T-helper 9 cell (primary cell): ENCODE measurements at places on chromosomes 7 and 10.

DNA sequence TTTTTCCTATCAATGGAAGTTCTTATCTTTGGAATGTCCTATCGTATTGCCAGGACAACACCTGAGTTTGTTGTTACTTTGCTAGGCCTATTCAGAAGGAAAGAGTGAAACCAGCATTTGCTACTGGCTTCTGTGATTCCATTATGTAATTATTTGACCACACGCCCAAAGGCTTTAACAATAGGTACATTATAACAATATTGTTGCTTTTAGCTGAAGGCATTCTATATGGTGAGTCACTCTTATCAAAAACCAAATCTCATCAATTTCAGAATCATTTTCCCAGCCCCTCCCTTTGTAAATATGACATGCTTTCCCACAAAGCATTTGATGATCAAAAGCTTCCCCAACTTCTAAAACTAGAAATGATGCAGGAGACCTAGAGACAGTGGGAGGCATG, 294.4 kb upstream of the NEBL start:
- DNase-seq: no peak

GRCh38 chr10:94459385-94459784, 57.0 kb downstream of the TBC1D12 start:
- no peak for DNase-seq

- DNase-seq: no peak
Measured at GRCh38 chr7:33727315-33727714, 178.0 kb upstream of the BMPER start.

DNA sequence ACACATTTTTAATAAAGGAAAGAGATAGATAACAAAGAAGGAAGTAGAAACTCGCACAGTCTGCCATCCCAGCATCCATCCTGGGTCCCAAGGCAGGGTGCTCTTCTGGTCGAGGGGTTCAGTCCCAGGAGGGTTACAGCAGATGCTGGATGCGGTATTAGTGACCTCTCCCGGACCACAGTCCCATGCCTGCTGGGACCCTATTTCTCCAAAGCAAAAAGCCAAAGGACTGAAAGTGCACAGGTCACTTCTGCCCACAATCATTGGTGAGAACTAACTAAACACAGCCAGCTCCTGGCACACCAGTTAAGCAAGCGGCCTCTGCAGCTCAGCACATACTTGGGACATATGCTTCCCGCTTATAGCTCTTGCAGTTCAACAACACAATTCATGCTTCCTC, 96.1 kb upstream of the HABP2 start:
- no peak for DNase-seq

- DNase-seq: no peak
Measured at GRCh38 chr10:89637113-89637512, 7.9 kb downstream of the PANK1 start.

GRCh38 chr10:83078160-83078559, 1061.1 kb upstream of the GHITM start:
- no peak for DNase-seq

DNA sequence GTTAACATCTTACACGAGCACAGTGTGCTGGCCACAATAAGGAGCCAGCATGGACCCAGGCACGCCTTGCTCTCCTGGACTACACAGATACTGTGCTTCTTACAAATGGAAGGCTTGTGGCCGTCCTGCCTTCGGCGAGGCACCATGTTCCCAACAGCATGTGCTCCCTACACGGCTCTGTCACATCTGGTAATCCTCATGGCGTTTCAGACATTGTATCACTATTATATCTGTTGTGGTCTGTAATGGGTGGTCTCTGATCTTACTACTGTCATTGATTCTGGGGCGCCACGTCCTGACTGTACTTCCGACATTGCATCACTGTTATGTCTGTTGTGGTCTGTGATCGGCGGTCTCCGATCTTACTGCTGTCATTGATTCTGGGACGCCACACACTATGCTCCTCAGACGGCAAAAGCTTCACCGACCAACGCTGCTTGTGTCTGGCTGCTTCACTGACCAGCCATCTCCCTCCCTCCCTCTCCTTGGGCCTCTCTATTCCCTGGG, 195.4 kb downstream of the MAD1L1 start:
- no peak for DNase-seq

DNA sequence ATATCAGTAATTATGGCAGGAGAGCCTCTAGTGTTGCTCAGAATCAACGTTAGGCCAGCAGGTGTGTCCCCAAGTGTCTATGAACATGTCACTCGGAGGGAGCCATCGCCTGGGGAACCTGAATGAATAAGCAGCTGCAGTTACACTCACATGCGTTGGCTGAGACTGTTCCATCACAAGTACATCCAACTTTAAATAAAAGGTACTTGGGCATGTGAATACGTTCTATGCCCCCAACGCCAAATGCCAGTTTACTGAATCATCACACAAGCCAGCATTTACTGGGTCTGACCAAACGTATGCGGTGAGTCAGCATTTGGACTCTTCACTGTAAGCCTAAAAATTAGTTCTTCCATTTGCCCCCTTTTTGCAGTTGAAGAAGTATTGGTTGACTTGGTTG, 207.6 kb upstream of the PLXNA4 start:
- no peak for DNase-seq

- DNase-seq: no peak
Measured at GRCh38 chr7:82154728-82155127, 288.8 kb downstream of the CACNA2D1 start.

GRCh38 chr10:132685101-132685891, 100.7 kb downstream of the NKX6-2 start:
- DNase-seq: no peak

DNA sequence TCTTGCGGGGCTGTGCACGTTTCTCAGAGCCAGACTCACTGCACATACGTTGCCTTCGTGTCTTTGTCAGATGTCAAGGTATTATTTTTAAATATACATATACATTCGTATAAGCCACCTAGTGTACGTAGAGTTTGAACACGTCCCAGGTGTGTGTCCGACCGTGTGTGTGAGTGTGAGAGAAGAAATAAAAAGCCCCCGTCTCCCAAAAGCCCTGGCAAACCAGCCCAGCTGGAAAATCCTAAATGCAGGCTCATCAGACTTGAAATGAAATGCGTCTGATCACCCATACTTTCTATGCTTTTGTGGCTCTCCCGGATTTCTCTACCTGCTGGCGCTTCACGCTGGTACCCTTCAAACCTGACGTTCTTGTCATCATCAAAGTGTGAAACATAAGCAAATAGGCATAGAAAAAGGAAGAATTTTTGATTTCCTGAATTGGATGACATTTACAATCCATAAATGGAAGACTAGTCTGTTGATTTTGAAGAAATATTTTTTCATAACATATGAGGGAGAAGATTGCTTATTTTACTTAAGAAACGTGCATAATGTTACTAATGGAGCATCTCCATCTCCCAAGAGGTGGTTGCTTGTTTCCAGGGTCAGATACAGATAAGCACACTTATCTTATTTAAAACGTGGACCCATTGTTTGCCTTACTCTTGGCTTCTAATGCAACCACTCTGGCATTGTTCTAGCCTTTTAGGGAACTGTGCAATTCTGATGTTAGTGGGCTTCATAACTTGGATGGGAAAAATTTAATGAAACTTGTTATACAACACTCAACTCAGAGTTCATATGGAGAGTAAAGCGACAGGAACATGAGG, 971 bp downstream of the PRKG1 start:
- no peak for DNase-seq

- DNase-seq: no peak
Measured at GRCh38 chr10:127887541-127888415, 5.0 kb downstream of the CLRN3 start.

- no peak for DNase-seq
Measured at GRCh38 chr7:91553410-91553895, 289.2 kb downstream of the FZD1 start.

GRCh38 chr7:51354434-51354833, 37.8 kb upstream of the COBL start:
- DNase-seq: no peak

GRCh38 chr10:122293961-122294380, 22.9 kb downstream of the BTBD16 start:
- DNase-seq: no peak

DNA sequence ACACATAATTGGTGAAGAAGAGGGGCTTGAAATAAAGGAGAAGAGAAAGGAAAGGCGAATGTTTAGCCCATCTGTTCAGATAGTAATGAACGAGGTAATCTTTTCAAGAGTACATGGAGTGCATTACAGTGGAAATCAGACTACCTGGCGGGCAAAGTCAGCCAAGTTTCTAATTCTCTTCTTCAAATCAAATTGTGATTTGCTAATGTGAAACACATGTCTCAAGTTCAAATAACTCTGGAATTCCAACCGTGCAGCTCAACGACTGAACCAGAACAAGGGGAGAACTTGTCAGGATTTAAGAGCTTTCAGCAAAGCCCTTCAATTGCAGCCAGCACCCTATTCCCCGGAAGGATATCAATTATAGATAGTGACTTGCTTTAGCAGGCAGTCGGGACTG, 216.9 kb downstream of the GLI3 start:
- DNase-seq: no peak

- DNase-seq: no peak
Measured at GRCh38 chr7:133134810-133135209, 52.9 kb upstream of the CHCHD3 start.

DNA sequence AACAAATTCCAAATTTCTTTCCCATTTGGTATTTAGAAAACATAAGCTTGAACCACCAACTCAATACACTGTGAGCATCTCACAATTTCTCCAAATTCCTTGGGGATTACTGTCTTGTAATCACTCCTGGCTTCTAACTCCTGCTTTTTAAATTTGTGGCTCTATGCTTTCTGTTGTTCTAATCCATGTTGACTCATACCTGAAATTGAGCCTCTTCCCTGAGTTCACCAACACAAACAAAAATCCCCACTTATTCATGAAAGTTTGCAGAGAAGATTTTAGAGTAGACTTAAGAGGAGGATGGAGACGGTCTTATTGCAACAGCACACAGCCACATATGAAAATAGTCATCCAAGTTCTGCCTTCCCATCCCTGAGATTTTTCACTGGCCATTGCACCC, 252.5 kb downstream of the PTEN start:
- no peak for DNase-seq

DNA sequence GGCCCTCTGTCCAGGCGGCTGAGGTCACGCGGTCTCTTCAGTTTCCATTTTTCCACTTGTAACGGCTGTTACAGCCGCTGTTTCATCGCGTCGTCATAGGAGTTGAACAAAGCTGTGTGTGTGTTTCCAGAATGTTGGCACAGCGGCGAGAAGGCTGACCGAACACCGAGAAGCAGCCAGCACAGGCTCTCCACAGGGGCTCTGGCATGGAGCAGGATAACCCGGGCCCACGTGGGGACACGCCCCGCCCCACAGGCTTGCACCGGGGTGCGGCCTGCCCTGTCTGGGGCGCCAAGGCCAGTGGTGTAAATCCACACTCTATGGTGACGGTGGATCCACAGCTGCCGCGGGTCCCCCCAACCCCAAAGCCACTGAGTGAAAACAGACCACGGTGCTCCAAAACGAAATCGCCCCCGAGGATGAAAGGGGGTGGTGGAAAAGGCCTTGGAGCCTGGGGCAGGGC, 448.2 kb downstream of the DNAJB6 start:
- no peak for DNase-seq

DNA sequence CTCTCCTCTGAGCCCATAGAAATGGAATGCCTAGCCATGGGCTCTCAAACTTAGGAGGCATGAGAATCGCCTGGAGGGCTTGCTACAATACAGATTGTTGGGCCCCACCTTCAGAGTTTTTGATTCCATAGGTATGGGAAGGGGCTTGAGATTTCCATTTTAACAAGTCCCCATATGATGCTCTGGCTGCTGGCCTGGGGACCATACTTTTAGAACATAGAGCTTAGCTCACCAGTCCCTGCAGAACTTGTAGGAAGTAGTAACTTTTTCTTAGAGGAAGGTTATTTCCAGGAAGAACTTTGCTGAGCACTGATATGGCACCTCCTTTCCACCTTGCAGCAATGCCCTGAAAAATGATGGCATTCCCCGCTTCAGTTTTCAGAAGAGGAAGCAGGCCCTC, 177.0 kb upstream of the ZMIZ1 start:
- DNase-seq: no peak

- no peak for DNase-seq
Measured at GRCh38 chr10:89079961-89080360, 89.4 kb downstream of the FAS start.

GRCh38 chr7:30223896-30224295, 60.5 kb upstream of the ZNRF2 start:
- DNase-seq: no peak

DNA sequence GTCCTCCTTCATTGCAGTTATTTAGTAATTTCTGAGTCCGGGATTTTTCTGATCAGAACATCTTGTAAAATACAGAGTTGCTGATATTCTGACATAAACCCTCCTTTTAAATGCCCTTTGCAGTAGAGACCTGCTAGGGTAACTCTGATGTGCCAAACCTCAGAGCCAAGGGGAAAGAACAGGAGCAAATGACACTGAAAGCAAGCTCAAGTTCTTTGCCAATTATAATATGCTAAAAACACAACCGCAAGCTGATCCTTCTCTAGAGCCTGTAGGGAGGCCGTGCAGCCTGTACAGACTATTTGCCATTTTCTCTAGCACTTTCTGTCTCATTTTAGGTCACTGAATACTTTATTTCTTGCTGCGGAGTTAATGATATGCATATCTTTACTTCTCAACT, 240.4 kb downstream of the CAMK1D start:
- no peak for DNase-seq

DNA sequence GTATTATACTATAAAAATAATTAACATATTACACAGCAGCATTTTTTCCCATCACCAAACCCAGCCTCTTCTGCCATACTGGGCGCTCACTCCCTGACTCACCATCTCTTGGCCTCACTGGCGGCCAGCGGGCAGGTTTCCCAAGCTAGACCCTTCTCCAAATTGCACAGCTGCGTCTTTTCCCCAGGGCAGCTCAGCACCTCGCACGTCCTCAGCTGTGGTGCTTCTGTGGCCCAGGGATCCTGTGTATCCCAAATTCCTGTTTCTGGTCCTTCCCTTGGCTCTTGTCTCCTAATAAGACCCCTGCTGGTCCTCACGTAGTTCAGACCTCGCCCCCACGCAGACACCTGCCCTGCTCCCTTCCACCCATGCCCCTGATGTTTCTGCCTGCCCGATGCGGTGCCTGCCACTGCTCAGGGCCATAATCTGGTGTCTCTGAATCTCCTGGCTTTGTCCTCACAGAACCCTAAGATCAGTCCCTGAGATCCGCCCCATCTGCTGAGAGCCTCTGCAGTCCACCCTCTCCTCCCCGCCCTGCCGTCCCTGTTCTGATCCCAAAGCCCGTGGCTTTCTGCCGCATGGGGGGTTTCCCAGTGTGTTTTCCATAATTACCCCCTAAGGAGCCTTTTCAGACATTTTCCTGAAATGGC, 290.1 kb downstream of the TCERG1L start:
- DNase-seq: no peak
